SK-N-SH (cell line): ENCODE measurements at places on chromosomes 7 and 10.

GRCh38 chr7:47954231-47954911, 6.1 kb upstream of the PKD1L1 start:
- DNase-seq, result no peak

- DNase-seq, result no peak
Observed at GRCh38 chr10:45095286-45095685, 94.6 kb downstream of the ZNF22 start.

DNA sequence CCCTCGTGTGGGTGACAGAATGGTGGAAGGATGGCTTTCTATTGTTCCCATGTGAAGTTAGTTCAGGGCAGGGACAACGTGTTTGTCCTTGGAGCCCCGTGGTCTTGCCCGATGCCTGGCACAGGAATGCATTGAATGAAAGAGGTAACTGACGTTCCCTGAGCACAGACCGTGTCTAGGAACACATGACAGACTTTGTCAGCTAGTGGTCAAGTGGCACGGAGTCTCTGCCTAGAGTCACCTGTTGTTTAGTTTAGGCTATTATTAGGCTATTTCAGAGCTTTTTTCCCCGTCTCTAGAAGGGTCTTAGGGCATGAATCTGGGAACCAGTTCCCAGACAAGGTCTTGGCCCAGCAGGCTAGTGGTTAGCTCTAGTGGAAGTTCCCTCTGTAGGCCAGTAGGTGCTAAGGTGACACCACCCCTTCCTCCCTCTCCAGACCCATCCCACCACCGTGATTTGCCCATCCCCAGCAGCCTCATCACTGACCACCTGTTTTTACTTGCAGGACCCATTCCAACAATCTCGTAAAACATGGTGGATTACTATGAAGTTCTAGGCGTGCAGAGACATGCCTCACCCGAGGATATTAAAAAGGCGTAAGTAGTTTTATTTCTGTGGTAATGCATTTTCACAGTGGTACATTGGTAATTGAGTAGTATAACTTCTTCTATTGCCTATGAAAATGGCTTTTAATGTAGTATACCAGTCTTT, 21.4 kb downstream of the DNAJB6 start:
- DNase-seq, result no peak

DNA sequence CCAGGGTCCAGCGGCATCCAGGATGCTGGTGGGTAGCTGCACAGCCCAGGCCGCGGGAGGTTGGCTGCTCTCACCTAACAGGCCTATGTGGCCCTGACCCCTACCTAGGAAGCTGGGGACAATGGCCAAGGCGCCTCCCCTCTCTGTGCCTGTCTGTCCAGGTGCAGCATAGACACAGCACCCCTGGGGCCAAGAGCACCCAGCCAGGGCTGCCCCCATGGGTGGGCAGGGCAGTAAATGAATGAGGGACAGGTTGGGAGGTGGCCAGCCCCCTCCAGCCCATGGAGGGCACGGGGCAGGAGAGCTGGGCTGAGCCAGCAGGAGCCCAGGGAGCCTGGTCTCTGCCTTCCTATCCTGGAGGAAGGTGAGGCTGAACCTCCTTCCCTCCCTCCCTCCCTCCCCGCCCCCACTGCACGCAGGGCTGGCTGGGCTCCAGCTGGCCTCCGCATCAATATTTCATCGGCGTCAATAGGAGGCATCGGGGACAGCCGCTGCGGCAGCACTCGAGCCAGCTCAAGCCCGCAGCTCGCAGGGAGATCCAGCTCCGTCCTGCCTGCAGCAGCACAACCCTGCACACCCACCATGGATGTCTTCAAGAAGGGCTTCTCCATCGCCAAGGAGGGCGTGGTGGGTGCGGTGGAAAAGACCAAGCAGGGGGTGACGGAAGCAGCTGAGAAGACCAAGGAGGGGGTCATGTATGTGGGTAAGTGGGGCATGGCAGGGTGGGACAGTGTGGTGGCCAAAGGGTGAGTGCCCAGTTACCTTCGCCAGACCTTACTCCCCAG, at the start of gene SNCG:
TSS of gene SNCG (plus strand) at position 484 of the 785 bp plus-strand sequence. CDS start at position 583, 99 bp downstream.
- DNase-seq, result no peak

DNA sequence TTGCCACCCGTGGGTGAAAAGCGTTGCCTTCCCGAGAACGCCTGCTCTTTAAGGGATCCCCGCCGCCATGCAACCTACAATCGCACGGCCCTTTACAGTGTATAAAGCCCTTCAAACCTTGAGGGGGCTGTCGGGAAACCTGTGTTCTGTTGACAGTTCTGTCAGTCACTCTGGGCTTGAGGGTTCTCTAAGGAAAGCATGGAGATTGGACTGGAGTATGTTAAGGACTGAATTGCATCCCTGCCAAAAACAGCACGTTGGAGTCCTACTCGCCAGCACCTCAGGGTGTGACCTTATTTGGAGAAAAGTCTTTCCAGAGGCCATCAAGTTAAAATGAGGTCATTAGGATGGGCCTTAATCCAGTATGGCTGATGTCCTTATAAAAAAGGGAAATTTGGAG, 70.6 kb downstream of the PFKFB3 start:
- no peak for DNase-seq

DNA sequence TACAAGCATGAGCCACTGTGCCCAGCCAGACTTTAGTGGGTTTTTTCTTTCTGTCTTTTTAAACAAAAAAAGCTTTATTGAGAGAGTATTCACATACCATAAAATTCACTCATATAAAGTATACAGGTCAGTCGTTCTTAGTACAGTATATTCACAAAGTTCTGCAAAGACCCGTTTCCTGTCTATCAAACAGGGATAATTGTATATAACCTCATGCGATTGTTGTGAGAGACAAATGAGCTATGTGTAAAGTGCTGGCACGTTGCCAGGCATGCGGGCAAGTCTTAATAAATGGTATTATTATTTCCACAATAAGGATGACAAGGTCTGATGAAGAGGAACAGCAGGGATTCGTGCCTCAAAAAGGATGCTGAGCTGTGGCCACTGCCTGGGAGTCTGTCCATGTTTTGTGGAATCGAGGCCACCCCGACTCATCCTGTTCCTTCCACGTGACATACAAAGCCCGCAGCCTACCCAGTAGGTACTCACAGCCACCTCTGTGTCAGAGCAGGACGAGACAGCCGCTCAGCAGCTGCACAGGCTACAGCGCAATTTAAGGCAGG, 51.6 kb downstream of the SMKR1 start:
- no peak for DNase-seq

- peak; percentile 98 for DNase-seq
Observed at GRCh38 chr7:23490357-23491135, 20.3 kb upstream of the IGF2BP3 start.

GRCh38 chr7:121330053-121330833, 1.4 kb downstream of the WNT16 start:
- peak; percentile 79 for DNase-seq

- no peak for DNase-seq
Observed at GRCh38 chr10:48776005-48776522, 91.4 kb downstream of the WDFY4 start.

DNA sequence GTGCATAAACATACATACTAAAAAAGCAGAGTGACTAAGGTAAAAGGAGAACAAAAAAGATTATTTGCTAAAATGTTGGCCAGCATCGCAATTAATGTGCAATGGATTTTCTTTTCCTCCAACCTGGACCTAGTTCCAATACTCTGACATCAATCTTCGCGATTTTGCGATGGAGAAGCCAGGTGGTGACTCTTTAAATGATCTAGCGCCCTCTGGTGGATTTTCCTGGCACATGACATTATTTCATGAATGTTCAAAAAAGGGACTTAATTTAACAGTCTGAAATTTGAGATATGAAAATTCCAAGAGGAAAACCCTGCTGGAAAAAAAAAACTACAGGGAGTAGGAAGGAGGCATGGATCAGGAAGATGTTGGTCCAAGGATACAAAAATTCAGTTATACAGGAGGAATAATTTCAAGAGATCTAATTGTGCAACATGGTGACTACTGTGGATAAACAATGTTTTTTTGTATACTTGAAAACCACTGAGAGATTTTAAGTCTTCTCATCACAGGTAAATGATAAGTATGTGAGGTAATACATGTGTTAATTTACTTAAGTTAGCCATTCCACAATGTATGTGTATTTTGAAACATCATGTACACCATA, 4.3 kb upstream of the KCNMA1 start:
- DNase-seq, result peak; percentile 72

DNA sequence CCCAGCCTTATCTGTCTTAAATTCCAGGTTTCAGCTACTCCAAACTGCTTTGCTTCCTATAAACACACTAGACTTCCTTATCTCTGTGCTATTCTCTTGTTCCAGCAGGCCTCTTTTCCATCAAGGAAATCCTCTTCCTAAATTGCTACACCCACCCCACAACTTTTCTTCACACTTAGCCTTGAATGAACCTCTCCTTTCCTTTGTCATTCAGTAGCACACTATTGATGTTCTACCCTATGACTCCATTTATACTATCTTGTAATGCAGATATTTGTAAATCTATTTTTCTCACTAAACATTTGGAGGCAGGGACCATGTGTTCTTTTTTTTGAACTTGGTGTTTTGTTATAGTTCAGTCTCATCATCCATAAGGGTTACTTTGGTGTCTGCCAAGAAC, 3.7 kb downstream of the SLC16A9 start:
- no peak for DNase-seq

- no peak for DNase-seq
Observed at GRCh38 chr10:76234499-76235226, 803.2 kb downstream of the LRMDA start.
